ENCODE measurements at places on chromosomes 3 and 15.
A peak's percentile ranks its signal among the peaks of the same experiment; 100 is the strongest.

GRCh38 chr15:38996111-38996631 is 431.6 kb upstream of the RASGRP1 start:
- DNase-seq = no peak

- peak; percentile 9 for DNase-seq
Observed at GRCh38 chr3:48748754-48749153, 31.7 kb upstream of the IP6K2 start.

GRCh38 chr15:45114076-45114750 is at the start of the genes DUOX2 and DUOXA2:
Gene DUOX2 (minus strand): TSS chr15:45114172. CDS start chr15:45113411, 761 bp downstream.
Gene DUOXA2 (plus strand): TSS chr15:45114326. CDS start chr15:45114606, 280 bp downstream.
- DNase-seq = no peak

DNA sequence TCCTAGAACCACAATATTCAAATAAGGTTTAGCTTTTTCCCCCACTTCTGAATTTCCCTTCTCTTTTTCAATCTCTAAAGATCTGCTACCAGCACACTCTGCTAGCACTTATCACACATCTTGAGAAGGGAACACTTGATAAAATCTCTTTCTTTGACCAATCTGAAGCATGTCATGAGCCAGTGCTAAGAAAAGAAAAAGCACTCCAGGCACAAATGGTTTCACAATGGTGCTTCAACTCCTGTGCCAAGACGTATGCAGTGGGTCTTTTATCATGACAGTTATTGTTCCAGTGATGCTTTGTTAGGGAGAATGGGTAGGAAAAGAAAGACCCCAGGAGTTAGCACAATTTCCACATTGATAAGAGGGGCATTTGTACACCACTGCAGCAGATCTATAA is 248.4 kb downstream of the ZNF385D start:
- DNase-seq = no peak

DNA sequence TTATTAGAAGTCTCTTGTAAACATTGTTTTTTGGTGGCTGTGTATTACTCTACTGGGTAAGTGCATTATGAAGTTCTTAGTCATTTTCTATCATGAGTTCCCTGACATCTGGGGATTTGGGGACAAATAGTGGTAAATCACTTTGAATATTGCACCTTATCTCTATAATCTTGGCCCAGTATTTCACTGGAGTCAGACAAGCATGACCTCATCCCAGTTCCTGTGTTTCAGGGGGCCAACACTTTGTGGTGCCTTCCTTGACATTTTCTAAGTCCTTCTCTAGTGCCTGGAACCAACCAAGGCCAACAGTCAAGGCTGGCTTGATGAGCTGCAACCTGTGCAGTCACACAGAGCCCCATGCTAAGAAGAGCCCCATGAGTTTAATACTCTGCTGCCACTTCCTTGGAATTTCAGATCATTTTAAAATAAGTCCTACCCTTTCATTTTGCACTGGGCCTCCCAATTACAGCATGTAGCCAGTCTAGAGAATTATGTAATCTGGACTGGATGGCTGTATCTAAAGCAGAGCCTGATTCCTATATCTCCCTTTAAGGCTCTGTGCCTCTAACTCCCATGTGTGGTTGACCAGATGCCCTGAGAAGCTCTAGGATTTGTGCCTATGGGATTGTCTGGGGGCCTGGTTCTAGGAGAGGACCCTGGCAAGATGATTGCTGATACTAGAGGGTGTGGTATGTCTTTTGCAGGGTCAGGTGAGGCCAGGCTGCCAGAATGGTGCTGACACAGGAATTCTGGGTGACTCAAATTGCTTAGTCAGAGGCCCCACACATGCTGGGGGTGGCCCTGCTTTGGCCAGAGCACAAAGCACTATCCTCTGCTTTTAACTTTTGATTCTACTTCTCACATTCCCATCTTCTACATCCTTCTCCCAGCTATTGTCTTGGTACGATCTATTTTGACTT is 319.6 kb upstream of the TBC1D5 start:
- DNase-seq = no peak

GRCh38 chr3:90035643-90036042 is 928.2 kb downstream of the EPHA3 start:
- DNase-seq = no peak

DNA sequence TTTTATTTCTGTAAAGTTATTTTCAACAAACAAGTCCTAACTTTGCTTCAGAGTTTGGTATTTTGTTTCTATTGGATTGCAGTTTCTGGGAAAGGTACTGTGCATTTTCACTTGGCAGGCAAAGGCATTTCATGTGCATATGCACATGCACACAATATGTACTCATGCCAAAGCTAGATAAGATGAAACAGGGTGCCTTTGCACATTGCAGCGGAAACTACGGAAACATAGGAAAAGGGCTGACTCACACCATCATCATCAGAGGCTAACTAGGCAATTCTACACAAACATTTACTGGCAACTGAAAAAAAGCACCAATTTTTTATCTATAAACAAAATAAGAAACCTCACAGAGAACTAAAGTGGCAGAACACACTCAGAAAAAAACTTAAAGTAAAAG is 550.6 kb upstream of the NECTIN3 start:
- DNase-seq = no peak

- peak; percentile 76 for DNase-seq
Observed at GRCh38 chr3:184314700-184315542, 515 bp downstream of the EIF4G1 start.

GRCh38 chr15:71780115-71780976 is 30.0 kb upstream of the NR2E3 start:
- DNase-seq = peak; percentile 36

DNA sequence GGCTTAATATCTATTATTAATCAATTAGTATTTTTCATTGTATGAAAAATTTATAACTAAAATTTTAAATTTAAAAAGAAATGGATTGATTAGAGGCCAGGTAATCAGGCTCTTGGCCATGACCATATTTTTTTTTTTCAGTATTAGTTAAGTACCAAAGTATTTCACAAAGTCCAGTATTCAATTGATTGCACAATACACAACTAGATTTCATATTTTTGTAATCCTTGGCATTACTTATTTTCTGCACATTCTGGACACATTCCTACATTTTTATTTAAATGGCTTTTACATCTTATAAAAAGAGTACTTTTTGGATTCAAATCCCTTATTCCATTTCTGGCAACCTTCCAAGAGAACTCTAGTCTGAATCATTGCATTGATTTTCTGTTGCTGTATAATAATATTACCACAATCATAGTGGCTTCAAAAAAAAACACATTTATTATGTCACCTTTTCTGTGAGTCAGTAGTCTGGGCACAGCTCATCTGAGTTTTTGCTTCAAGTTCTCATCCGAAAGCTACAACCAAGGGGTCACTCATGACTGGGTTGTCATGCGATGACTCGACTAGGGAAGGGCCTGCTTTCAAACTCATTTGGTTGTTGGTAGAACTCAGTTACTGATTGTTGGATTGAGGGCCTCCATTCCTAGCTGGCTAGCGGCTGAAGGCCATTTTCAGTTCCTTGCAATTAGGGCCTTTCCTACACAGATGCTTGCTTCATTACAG is 90.7 kb downstream of the CNTN6 start:
- DNase-seq = no peak

GRCh38 chr15:73572296-73572695 is 60.9 kb downstream of the NPTN start:
- no peak for DNase-seq

GRCh38 chr3:127805026-127805753 is 17.1 kb downstream of the MGLL start:
- no peak for DNase-seq

- DNase-seq = no peak
Observed at GRCh38 chr3:190229632-190230424, 92.4 kb downstream of the CLDN1 start.

DNA sequence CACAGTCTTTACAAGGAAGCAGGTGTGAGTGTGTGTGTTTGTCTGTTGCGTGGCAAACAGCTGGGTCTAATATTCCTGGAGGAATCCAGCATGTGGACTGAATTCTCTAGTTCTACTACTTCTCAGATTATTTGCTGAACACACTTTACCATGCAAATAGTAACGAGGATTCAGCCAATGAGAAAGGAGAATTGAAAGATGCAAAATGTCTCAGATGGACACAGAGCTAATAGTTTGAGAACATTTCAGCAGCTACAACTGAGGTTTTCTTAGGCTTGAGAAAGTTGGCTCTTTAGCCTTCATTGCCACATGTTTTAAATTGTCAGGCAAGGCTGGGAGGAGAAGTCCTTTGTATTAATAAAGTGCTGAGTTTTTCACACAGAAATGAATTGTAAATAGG is 568.0 kb upstream of the MDFIC2 start:
- no peak for DNase-seq

- no peak for DNase-seq
Observed at GRCh38 chr3:6733699-6734394, 127.1 kb upstream of the GRM7 start.

GRCh38 chr3:82595530-82595929 is 834.1 kb upstream of the GBE1 start:
- no peak for DNase-seq

DNA sequence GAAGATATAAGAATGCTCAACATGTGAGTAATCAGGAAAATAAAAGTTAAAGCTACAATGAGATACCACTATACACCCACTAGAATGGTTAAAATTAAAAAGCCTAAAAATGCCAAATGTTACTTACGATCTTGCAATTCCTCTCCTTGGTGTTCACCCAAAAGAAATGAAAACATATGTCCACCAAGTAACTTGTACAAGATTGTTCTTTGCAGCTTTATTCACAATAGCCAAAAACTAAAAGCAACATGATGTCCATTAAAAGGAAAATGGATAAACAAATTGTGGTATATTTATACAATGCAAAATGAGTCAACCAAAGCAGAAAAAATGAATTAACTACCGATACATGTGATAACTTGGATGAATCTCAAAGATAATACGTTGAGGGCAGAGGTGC is 301.6 kb upstream of the THBS1 start:
- DNase-seq = no peak

- DNase-seq = no peak
Observed at GRCh38 chr3:9912294-9912935, 4.5 kb upstream of the IL17RC start.
